ENCODE measurements at places on chromosomes 5 and 9.

DNA sequence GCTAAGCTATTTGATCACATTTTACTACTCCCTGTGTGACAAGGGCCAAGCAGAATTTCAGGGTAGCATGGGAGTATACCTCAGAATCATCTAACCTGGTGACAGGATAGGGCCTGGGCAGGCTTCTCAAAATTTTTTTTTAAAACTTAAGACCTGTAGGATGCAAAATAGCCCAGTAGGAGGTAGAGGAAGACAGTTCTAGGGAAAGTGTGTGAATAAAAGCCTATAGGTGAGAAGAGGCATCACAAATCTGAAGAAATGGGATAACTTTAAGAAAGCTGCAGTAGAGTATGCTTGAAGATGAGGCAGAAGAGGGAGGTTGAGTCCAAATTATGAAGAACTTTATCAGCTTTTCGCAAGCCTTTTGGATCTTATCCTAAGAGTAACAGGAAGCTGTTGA is 32.3 kb downstream of the CNTRL start:
- no peak for DNase-seq

DNA sequence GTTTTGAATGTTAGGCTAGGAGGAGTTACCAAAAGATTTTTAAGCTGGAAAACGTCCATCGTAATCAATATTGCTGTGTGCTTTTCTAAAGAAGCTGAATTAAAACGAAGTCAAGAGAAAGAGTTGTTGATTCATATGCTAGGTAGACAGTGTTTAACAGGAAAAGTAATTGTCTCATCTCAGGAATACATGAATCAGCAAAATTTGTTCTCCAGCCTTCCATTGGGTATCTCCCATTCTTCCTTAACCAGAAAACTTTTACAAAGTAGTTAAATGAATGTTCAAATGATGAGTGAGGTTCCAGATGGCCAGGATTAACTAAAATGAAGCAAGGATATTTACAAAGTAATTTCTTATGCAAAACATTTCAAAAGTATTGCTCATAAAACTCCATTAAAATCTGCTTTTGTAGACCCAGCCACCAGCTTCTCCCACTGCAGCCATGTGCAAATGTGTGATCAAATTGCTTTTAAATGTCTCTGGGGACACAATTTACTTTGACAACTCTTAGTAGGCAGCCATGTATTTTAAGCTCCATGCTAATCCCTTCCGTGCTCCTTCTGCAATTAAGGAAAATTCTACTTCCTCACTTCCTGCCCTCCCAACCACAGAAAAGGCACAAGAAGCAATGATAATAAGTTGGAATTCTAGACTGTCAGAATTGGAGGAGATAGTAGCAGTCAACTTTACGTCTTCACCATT is 121.2 kb downstream of the HTR4 start:
- no peak for DNase-seq

GRCh38 chr9:84709056-84709455 is 39.5 kb downstream of the NTRK2 start:
- no peak for DNase-seq

DNA sequence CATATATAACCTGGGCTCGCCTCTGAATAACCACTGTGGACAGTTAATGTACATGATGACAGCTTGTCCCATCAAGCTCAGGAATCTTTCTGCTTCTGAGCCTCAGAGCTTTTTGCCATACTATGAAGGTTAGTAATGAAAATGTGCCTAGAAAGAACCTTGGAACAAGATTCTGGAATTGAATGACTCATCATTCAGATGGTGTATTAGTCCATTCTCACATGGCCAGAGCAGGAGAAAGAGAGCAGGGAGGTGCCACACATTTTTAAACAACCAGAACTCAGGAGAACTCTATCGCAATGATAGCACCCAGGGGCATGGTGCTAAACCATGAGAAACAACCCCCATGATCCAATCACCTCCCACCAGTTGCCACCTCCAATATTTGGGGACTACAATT is 542.1 kb downstream of the PRR16 start:
- DNase-seq: no peak

DNA sequence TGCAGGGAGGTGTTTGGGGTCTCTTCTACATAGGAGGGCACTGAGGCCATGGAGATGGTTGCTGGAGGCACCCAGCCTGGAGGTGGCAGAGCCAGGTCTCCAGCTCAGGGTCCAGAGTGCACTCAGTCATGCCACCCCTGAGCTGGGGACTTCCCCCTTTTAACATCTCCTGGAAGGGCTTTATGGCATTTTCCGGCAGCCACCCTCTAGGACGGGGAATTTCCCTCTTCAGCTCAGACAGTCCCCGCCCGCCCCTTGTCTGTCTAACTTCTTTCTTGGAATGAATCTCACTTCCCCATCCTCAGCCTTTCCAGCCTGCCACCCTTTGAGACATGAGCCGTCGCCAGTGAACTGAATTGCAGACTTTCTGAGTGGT is 49.9 kb downstream of the COL15A1 start:
- DNase-seq: peak; percentile 66

All from left forelimb (tissue), 1 donor.